ENCODE measurements at places on chromosomes 11 and 22.

- DNase-seq = no peak
Measured at GRCh38 chr11:36487619-36488018, 22.5 kb downstream of the TRAF6 start.

- DNase-seq = no peak
Measured at GRCh38 chr22:20424932-20425565, 12.6 kb downstream of the SCARF2 start.

DNA sequence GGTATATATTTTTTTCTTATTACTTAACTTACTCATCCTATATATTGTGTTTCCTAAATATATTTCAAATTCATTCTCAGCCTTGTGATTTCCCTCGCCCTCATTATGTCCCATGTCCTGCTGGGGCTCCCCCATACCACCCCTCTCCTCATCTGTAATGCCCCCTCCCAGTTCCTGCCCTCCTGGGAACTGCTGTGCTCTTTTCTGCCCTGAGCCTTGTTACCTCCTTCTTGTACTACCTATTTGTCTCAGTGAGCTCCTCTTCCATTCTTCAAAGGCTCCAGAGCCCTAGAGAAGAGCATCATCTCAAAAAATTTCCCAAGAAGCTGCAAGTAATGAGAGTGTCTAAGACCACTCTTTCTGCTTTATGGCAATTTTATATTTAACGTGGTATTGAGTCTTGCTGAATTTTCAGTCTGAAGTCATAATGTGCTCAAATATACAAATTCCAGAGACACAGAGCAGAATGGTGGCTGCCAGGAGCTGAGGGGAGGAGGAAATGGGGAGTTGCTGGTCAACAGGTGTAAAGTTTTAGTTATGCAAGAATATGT, 66.5 kb upstream of the TOP3B start:
- DNase-seq = no peak

GRCh38 chr11:12090761-12091258, 19.6 kb upstream of the MICAL2 start:
- DNase-seq = no peak

- no peak for DNase-seq
Measured at GRCh38 chr11:73659961-73660360, 13.6 kb downstream of the PLEKHB1 start.

GRCh38 chr11:68002938-68003845, 705 bp downstream of the UNC93B1 start:
- DNase-seq = peak; percentile 69

- no peak for DNase-seq
Measured at GRCh38 chr11:78801161-78801884, 226.7 kb upstream of the NARS2 start.

DNA sequence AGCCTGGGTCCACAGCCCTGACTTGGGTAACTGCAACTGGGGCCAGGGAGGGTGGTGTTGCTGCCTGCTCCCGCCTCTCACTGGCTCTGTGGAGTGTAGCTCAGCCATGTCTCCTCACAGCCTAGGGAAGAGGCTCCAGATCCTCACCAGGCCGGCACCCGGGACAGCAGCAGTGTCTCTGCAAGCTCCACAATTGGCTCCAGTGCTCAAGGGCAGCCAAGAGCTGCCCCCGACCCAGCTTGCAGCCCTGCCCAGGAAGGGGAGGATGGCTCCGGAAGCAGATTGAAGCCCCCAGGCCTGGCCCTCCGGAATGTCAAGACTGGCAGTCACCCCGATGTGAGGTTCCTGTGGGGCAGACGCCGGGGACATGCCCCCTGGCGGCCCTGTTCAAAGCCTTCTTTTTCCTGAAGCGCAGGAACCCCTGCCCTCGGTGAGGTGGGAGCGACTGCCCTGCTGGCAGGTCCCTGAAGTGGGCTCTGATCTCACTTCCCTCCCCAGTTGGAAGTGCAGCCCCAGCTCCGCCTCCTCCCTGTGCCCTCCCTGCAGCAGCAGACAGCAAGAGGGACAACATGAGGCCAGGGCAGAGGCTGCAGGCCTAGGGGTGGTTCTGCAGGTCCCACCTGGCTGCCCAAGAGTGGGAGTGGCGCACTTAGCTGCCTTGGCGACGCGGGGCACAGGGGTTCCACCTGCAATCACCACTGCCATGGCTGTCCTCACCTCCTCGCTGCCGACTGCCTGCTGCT, 816.2 kb upstream of the LUZP2 start:
- no peak for DNase-seq

DNA sequence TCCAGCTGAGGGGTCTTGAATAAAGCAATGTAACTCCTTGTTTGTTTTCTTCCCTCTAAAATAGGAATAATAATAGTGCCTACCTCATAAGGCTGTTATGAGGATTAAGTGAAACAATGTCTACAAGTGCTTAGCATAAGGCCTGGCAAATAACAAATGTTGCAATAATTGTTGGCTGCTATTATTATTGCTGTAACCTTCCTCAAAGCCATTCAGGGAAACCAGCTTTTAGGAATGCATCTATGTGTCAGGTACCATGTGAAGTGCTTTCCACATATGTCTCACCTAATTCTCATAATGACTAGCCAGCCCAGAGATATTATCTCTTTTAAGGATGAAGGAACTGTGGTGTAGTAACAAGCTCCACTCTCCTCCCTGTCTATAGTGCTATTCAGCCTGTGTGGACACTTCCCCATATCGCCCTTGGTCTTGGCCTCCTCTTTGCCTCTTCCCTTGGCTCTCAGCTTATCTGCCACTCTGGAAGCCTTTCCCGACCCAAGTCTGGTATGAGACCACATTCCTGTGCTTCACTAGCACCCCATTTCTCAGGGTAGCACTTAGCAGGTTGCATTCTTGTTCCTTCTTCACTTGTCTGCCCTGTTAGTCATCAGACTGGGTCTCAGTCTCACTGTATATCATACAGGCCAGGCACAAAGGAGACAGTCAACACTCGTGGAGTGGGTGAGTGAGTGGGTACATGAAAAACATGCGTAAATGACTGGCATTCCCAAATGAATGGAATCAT, 23.8 kb downstream of the CSNK2A3 start:
- no peak for DNase-seq
